HTR-8/SVneo (cell line): ENCODE measurements at places on chromosomes 2 and 18.

DNA sequence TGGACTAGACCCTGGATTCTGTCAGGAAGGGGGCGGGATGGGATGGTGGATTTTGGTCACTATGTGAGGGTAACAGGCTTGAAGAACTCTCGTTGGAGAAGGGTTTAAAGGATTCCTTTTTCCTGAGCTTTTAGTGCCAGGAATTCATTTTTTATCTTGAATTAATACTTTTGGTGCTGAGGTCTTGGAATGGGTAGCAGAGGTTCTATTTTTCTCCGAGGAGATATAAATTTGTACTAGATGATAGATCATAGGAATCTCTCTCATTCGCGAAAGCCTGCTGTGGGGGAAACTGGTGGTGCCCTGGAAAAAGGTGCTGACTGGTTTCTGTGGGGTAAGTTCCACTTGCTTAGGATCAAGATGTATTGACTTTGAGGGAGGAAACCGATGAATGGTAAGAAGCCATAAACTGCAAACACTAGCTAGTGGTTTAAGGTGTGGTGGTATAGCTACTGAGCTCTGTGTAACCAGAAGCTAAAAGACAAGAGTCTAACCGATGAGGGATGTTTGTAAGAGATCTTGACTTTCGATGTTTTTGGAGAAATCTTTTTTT lies 706 bp downstream of the AGPS start:
- DNase-seq, result no peak

GRCh38 chr2:142270291-142270690 lies 139.5 kb upstream of the LRP1B start:
- no peak for DNase-seq

DNA sequence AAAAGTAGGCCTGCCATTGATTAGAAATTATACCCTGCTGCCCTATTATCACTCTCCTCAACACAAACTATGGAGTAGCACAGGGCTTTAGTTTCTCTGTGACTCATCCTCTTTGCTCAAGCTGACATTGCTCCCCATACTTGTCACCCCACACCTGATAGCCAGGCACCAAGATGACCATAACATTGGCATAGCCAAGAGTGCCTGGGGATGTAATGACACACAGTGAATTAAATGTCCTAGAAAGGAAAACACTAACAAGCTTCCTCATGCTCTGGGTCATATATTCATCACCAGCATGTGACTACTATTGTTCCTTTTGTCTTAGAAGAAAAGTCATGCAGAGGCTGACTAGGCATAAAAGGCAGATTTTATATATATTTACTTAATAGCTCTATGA lies 137.8 kb upstream of the RND3 start:
- no peak for DNase-seq

DNA sequence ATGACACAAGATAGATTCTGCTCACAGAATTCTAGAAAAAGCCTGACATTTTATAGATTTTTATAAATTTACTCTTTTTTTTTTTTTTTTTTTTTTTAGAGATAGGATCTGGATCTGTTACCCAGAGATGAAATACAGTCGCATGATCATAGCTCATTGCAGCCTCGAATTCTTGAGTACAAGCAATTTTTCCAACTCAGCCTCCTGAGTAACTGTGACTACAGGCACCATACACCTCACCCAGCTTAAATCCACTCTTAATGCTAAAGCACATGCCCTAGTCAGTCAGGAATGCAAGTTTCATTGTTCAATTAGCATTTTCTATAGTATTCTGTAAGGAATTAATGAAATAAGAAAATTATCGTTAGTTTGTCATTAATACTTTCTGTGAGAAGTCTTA lies 32.1 kb upstream of the WDR75 start:
- no peak for DNase-seq

DNA sequence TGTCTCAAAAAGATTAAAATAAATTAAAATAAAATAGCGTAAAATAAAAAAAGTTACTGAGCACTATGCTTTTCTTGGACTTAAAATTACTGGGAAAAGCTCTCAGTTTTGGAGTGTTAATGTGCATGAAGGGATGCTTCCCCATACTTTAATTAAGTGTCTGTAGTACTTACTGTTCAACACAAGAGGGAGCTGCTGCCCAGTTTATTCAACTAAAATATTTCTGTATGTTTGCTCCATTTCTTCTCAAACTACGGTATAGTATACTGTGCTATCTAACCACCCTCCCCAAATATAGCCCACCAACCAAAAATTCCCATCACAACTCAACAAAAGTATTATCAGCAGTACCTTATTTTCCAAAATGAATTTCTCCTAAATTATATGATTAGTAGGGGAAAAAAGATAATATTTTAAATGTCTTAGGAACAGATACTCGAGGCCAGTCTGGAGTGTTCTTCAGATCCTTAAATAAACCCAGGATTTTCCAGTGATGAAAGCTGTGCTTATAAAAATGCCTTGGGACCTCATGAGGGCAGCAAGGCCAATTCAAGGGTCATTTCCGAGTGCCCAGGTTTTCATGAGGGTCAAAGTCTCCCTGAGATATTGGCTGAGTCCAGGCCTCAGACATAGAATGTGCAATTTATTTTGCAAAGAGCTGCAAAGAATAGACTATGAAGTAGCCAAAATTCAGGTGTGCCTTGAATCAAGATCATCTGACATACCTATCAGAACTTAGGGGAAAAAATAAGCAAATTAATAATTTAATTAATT lies 64.1 kb downstream of the CHRNA1 start:
- DNase-seq, result peak; percentile 62

GRCh38 chr2:121192576-121192975 lies 92.4 kb downstream of the TFCP2L1 start:
- DNase-seq, result no peak

DNA sequence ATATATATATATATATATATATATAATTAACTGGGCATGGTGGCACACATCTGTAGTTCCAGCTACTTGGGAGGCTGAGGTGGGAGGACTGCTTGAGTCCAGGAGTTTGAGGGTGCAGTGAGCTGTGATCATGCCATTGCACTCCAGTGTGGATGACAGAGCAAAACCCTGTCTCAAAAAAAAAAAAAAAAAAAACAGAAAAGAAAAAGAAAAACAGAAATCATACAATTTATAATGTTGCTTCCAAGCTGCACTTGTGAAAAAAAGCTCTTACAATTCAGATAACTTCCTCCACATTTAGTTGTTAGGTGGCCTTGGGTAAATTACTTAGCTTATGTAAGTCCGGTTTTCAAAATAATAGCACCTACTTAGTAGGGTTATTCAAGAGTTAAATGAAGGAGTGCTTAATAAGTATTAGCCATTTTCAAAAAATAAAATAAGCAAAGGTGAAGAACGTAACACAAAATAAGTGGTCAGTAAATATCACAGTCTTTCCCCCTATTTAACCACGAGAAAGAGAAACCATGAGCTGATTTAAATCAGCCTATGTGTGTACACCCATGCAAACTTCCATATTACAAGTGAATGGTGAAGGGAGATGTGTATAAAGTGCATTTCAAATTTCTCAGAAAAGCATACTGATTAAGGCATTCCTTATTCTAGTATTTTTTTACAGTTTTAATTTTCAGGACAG lies 2.3 kb downstream of the WIPF1 start:
- no peak for DNase-seq

DNA sequence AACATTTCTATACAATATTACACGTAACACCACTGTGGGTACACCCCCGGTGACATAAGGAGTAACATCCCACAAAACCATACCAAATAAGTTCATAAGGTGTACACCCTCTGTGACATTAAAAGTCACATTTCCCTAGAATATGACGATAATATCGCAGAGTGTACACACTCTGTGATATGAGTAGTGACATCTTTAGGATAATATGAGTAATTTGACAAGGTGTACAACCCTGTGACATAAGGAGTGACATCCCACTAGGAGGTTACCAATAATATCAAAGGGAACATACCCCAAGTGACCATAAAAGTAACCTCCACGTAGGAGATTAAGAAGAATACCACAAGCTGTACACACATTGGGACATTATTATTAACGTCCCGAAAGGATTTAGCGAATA lies 24.0 kb upstream of the TEX261 start:
- DNase-seq, result no peak

GRCh38 chr2:11092701-11093335 lies 62.4 kb upstream of the SLC66A3 start:
- no peak for DNase-seq

DNA sequence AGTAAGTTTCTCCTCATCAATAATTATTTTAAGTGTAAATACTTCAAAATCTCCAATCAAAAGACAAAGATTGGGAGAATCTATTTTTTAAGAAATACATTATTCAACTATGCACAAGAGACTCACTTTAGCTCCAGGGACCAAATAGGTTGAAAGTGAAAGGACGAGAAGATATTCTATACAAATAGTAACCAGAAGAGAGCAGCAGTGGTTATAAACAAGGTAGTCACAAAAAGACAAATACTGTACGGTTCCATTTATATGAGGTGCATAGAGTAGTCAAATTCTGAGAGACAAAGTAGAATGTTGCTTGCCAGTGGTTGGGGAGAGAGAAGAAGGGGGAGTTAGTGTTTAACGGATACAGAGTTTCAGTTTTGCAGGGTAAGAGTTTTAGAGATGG lies 69.8 kb downstream of the POU3F3 start:
- DNase-seq, result no peak

GRCh38 chr2:171617981-171618380 lies 69.3 kb upstream of the DYNC1I2 start:
- DNase-seq, result no peak

DNA sequence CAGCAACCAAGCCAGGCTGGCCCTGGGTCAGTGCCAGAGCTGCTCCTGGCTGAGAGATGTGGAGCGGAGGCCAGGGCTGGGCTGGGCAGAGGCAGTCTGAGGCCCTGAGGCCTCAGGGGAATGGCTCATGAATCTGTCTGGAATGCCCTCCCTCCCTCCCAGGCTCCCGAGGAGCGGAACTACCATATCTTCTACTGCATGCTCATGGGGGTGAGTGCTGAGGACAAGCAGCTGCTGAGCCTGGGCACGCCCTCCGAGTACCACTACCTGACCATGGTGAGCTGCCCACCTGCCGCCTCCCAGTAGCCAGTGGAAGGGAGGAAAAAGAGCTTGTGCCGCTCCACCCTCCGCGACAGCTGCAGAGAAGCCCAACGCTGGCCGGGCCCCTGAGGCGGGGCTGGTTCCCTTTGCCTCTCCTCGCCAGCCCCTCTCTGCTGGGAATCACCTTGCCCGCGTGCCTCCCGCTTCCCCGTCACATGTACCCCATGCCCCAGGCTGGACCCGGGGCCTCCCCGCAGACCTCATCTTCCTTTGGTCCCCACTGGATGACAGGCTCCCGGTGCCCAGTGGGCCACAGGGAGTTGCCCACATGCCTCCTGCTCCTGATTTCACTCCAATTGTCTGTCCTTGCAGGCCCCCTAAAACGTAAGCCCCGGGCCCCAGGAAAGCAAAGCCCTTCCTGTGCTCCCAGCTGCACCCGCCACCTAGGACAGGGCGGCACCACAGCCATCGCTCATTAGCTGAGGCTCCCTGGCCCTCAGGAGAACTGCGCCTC lies 41.1 kb downstream of the MYO7B start:
- no peak for DNase-seq

DNA sequence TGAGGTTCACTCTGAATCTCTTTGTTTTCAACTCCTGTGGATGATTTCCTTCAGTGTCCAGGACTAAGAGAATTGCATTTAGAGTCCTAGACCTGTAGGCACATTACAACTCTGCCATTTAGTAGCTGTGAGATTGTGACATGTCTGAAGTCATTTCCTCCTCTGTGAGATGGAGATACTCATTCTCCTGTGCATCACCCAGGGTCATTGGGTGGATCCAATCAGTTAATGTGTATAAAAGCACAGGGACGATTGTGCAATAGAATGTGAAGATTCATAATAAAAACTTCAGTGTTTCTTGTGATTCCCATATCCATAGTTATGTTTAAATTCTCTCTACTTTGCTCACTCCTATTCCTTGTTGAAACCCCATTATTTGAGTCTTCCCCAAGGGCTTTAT lies 113.6 kb downstream of the DIS3L2 start:
- no peak for DNase-seq

GRCh38 chr18:28706397-28706796 lies 529.5 kb upstream of the CDH2 start:
- no peak for DNase-seq

GRCh38 chr2:143121079-143121478 lies 8.1 kb upstream of the ARHGAP15 start:
- DNase-seq, result no peak

DNA sequence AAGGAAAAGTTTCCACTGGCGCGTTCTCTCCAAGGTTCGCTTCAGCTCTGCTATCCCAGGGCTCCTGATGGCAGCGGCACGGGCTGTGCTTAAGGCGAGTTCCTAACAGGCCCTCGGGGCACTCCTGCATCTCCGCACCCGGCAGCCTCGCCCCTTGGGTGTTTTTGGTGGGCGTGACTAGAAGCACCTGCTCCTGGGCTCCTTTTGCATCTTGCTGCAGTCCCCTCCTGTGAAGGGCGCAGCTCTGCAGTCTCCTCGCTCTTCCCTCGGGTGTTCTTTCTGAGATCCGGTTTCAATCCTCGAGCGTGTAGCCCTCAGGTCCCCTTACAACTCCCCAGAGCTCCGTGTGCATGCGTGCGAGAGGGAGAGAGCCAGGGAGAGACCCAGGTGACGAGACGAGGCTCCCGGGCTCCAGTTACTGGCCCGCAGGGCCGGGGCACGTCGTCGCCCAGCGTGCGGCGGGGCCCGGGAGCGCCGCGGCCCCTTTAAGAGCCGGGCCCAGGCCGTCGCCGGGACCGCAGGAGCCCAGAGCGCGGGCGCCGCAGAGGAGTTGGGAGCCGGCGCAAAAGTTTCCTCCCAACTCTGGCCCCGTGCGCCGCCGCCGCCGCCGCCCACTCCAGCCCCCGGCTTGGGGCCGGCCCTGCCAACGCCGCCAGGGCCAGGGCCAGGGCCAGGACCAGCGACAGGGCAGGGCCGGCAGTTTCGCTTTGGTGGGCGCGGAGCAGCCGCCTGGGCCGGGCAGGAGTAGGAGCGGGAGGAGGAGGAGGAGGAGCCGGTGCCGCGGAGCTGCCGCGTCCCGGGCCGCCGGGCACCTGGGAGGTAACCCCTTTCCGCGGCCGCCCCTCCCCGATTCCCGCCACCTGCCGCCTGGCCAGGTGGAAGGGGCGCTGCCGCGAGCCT lies at the start of gene PARD3B:
TSS of gene PARD3B (plus strand) at position 515 of the 900 bp plus-strand sequence. CDS start 525 bp downstream, outside the sequence.
- peak; percentile 32 for DNase-seq
